ENCODE measurements at places on chromosomes 4 and X.
A peak's percentile ranks its signal among the peaks of the same experiment; 100 is the strongest.

DNA sequence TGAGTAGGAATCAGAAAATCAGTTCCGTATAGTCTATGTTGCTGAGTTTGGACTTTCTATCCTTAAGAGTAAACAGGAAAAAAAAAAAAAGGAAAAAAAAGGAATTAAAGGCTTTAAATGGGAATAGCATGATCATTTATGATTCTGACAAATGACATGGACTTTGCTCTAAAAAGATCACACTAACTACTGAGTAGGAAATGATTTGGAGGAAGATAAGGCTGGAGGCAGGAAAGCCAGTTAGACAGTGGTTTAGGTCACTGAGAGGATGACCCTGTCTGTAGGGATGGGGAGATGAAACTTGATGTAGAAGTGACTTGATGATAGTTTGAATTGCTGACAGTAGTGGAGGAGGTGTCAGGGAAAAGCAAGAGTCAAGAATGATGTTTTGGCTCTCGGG lies 9.2 kb upstream of the JADE1 start:
- no peaks in the 10 kb centered on the region for H3K36me3 ChIP-seq
- no peak overlapping the region for H3K4me3 ChIP-seq

GRCh38 chrX:52585892-52586291 lies 68.8 kb downstream of the SSX7 start:
- no peaks in the 10 kb centered on the region for H3K36me3 ChIP-seq
- no peak overlapping the region for H3K4me3 ChIP-seq
- no peaks in the 10 kb centered on the region for H3K27me3 ChIP-seq
- no peak overlapping the region for H3K27ac ChIP-seq
- no peak for DNase-seq
- H3K4me1 ChIP-seq: no peaks in the 10 kb centered on the region

GRCh38 chr4:113827285-113827684 lies 65.7 kb upstream of the CAMK2D start:
- no peak overlapping the region for H3K4me3 ChIP-seq
- no peaks in the 10 kb centered on the region for H3K4me1 ChIP-seq
- DNase-seq: no peak
- H3K36me3 ChIP-seq: no peaks in the 10 kb centered on the region

- no peaks in the 10 kb centered on the region for H3K36me3 ChIP-seq
- H3K4me3 ChIP-seq: no peak overlapping the region
- H3K27me3 ChIP-seq: no peaks in the 10 kb centered on the region
- no peak for DNase-seq
- H3K27ac ChIP-seq: no peak overlapping the region
- H3K4me1 ChIP-seq: no peaks in the 10 kb centered on the region
Observed at GRCh38 chrX:65750674-65751469, 83.4 kb downstream of the MSN start.

GRCh38 chrX:123324625-123325024 lies 140.5 kb downstream of the GRIA3 start:
- H3K27ac ChIP-seq: no peak overlapping the region
- no peaks in the 10 kb centered on the region for H3K27me3 ChIP-seq

- H3K27me3 ChIP-seq: no peaks in the 10 kb centered on the region
- peaks cover 45% of the 10 kb centered on the region for H3K4me1 ChIP-seq
- H3K36me3 ChIP-seq: no peaks in the 10 kb centered on the region
- peak; percentile 81 for DNase-seq
- H3K4me3 ChIP-seq: no peak overlapping the region
Observed at GRCh38 chr4:3044870-3045819, 29.2 kb downstream of the HTT-AS start.

All from upper lobe of left lung (tissue), 6 donors.